ENCODE measurements at places on chromosomes 6 and 20.
A peak's percentile ranks its signal among the peaks of the same experiment; 100 is the strongest.

GRCh38 chr6:137767911-137768690 is 99.0 kb upstream of the TNFAIP3 start:
- H3K4me3 ChIP-seq, result no peak overlapping the region
- H3K27me3 ChIP-seq, result no peaks in the 10 kb centered on the region
- no peaks in the 10 kb centered on the region for H3K36me3 ChIP-seq
- DNase-seq, result peak; percentile 39
- peaks cover 22% of the 10 kb centered on the region for H3K4me1 ChIP-seq
- peak overlapping the region; percentile 61 for H3K27ac ChIP-seq

- H3K36me3 ChIP-seq, result no peaks in the 10 kb centered on the region
- H3K27me3 ChIP-seq, result no peaks in the 10 kb centered on the region
- H3K27ac ChIP-seq, result no peak overlapping the region
- H3K4me1 ChIP-seq, result peaks cover 31% of the 10 kb centered on the region
These were observed 20.6 kb upstream of the NFATC2 start for GRCh38 chr20:51563174-51563485.

DNA sequence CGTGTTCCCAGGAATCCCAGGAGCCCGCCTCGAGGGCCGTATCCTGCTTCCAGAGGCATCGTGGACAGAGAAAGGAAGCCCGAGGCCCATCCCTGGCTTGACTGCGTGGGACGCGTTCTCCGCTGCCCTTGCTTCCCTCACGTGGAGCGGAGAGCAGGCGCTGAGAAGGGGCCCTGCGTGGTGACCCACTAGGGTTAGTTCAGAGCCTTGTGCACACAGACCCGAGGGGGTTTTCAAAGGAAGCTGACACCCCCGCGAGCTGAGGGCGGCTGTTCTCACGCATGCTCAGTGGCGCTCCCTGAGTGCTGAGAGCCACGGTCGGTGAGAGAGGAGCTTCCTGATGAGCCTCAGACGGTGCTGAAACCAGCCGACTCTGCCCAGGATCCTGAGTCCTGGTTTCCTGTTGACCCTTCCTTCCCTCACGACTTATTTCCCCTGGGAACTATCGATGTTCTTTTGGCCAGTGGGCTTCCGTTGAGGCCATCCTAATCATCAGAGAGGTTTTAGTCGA is 28.9 kb upstream of the CCR6 start:
- H3K4me3 ChIP-seq, result peak overlapping the region; percentile 64
- peak overlapping the region; percentile 99 for H3K27ac ChIP-seq
- no peaks in the 10 kb centered on the region for H3K27me3 ChIP-seq
- DNase-seq, result peak; percentile 94

DNA sequence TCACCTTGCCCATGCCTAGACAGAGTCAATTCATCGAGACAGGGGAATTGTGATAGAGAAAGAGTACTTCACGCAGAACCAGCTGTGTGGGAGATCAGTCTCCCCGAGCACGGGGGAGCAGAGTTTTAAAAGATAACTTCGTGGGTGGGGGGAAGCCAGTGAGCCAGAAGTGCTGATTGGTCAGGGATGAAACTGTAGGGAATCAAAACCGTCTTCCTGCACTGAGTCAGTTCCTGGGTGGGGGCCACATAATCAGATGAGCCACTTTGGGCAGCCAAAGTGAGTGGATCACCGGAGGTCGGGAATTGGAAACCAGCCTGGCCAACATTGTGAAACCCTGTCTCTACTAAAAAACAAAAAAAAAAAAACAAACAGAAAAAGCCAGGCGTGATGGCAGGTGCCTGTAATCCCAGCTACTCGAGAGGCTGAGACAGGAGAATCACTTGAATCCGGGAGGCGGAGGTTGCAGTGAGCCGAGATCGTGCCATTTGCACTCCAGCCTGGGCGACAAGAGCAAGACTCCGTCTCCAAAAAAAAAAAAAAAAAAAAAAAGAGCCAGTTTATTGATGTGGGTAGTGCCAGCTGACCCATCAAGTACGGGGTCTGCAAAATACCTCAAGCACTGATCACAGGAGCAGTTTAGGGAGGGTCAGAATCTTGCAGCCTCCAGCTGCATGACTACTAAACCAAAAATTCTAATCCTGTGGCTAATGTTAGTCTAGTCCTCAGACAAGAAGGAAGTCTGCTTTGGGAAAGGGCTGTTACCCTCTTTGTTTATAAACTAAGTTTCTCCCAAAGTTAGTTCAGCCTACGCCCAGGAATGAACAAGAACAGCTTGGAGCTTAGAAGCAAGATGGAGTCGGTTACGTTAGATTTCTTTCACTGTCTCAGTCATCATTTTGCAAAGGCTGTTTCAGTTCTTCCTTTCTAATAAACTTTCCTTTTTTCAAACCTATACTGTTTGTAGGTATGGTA is 3.9 kb upstream of the TRIM39 start:
- peaks cover 31% of the 10 kb centered on the region for H3K4me1 ChIP-seq
- DNase-seq, result no peak
- H3K36me3 ChIP-seq, result no peaks in the 10 kb centered on the region
- no peaks in the 10 kb centered on the region for H3K27me3 ChIP-seq

GRCh38 chr20:3239026-3239866 is at the start of gene SLC4A11:
Gene SLC4A11, minus strand, starts transcription at chr20:3239190. Its CDS starts 53 bp downstream, at chr20:3239137.
- no peaks in the 10 kb centered on the region for H3K36me3 ChIP-seq
- no peak within 1 kb of the TSS for H3K27ac ChIP-seq
- DNase-seq, result peak; percentile 60
- no peaks in the 10 kb centered on the region for H3K27me3 ChIP-seq
- H3K4me3 ChIP-seq, result peak within 1 kb of the TSS; percentile 50
- H3K4me1 ChIP-seq, result peaks cover 18% of the 10 kb centered on the region

- H3K4me1 ChIP-seq, result peaks cover 45% of the 10 kb centered on the region
- H3K4me3 ChIP-seq, result no peak overlapping the region
- DNase-seq, result no peak
- H3K36me3 ChIP-seq, result no peaks in the 10 kb centered on the region
- no peak overlapping the region for H3K27ac ChIP-seq
These were observed 17.6 kb upstream of the CDKN1A start for GRCh38 chr6:36660771-36661471.

All from B cell (primary cell).